Pancreas (tissue), 10 donors: ENCODE measurements at places on chromosomes 13 and 19. TPM values are rescaled to one million over a fixed set of nuclear protein-coding genes. Genes with fewer than 3 reads are reported as not detected.

DNA sequence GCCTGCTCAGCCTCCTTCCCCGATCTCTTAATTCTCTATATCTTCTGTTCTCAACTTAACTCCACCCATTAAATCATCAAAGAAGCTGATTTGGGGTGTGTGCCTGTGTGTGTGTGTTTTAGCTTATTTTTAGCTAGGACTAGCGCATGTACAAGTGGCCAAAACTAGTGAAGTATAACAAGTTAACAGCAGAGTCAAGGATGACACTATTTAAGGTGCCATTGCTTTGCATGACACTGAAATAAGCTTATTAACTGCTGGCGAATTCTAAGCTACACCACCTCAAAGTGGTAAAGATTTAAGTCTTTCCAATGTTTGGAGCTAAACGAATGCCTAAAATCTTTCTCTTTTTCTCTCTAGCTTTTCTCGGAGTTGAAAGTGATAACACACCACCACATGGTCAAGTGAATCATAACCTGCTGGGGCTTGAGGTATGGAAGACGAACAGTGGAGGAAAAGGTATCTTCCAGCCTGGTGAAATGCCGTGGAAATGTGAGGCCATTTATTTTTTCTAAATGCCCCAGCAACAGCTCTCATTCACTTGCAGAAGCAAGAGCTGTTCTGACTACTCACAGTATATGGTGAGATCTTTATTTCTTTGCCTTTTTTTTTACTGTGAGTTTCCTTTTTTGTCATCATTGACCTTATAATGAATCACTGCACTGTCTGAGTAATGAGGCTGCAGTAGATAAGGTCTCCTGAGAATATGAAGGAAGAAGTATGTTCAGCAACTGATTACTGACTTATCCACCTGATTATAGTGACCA is 570.3 kb downstream of the PCDH9 start:
- DNase-seq, result no peak

DNA sequence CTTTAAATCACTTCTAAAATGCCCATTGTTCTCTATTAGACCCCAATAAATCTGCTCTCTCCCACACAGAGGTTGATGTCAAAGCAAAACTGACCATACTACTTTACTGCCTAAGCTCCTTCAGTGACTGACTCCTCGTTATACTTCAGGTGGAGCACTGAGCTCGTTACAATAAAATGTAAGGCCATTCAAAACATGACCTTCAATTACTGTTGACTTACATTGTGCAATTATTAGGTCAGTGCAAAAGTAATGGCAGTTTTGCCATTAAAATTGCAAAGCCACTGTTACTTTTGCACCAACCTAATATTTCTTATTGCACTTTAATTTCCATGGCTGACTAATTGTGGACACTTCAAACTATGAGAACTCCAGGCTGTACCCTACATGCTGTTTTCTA is 314.9 kb downstream of the MZT1 start:
- no peak for DNase-seq

DNA sequence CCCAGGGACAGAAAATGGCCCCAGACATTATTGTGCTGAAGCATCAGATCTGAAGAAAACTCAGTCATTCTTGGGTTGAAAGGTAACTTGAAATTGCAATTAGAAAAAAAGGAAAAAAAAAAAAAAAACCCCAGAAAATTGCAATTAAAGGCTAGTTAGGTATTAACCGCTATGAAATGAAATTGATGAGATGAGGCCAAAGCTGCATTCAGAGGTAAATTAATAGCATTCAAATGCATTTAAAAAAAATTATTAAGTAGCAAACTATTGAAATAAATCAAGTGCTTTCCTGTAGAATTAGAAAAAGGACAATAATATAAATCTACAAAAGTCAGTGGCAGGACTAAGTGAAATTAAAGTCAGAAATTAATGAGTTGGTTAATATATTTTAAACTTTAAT is 6.4 kb downstream of the PGLS start:
- DNase-seq, result no peak

GRCh38 chr13:77732287-77732686 is 34.8 kb downstream of the SLAIN1 start:
- DNase-seq, result no peak

ZNF607 gene
- 4.8 TPM for polyA plus RNA-seq

GRCh38 chr13:90717451-90717936 is 630.0 kb upstream of the MIR17HG start:
- DNase-seq, result peak; percentile 8

- no peak for DNase-seq
Measured at GRCh38 chr13:99477493-99477892, 23.8 kb upstream of the TM9SF2 start.

KCNJ14 gene
- polyA plus RNA-seq, result 0.59 TPM

DNA sequence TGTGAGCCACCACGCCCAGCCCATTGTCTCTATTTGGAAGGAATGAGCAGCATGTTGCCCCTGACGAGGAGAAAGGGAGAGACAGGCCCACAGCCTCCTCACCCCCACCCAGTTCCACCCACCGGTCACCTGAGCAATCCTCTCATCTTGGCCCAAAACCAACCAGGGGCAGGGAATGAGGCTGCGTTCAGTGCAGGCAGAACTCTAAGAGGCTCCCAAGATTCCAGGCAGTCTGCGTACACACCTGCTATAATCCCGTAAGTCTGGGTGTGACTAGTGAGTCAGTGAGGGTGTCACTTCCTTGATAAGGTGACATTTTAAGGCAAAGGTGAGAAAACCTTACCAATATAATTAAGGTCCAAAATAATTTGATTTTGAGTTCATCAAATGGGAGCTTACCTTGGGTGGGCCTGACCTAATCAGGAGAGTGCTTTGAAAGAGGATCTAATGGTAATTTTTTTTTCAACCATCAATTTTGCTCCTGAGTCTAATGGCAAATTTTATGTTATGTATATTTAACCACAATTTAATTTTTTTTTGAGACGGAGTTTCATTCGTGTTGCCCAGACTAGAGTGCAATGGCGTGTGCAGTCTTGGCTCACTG is 26.9 kb upstream of the KLF2 start:
- DNase-seq, result no peak

PCDH17 gene
- 7.3 TPM for polyA plus RNA-seq

ZNF560 gene
- not detected for polyA plus RNA-seq

DNA sequence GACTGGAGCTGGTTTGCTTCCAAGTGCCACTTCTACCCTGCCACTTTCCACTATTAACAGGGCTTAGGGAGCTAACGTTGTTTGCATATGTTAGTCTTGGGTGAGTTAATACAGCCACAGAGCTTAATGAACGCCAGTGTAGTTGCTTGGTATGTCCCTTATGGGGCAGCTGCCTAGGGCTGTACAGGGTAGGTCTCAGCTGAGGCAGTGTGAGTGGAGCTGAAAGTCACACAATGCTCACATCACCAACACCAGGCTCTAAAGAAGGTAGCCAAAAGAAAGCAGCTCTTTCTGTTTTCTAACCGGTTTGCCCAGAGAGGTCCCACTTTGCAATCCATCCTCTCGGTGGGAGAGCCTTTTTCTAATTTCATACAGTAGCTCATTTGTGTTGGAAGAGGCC is 186.2 kb downstream of the RGCC start:
- no peak for DNase-seq
